MCF 10A (cell line): ENCODE measurements at places on chromosomes 2 and 18. TPM values are rescaled to one million over a fixed set of nuclear protein-coding genes. Genes with fewer than 3 reads are reported as not detected.

GRCh38 chr2:135093670-135094330 is 41.7 kb downstream of the RAB3GAP1 start:
- peak overlapping the region; percentile 65 for H3K27ac ChIP-seq
- peaks cover 32% of the 10 kb centered on the region for H3K36me3 ChIP-seq
- DNase-seq, result no peak
- H3K4me3 ChIP-seq, result no peak overlapping the region
- H3K27me3 ChIP-seq, result no peaks in the 10 kb centered on the region
- peaks cover 13% of the 10 kb centered on the region for H3K4me1 ChIP-seq

DNA sequence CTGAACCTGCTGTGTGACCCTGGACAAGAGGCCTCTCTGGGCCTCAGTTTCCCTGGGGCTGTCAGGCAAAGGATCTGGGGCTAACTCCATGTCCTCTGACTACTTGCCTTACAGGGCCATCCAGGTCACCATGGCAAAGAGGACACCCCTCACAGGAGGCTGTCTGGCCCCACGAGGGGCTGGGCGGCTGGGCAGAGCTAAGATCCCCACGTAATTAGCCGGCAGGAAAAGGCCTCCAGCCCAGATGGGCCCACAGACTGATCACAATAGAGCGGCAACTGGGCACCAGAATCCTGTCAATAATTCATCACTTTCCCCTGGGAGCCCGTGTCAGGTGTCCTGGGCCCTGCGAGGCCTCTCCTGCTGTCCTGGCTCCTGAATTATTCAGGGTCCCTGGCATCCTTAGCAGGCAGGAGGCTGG is 44.8 kb upstream of the OTOF start:
- no peak overlapping the region for H3K27ac ChIP-seq
- H3K36me3 ChIP-seq, result no peaks in the 10 kb centered on the region

DNA sequence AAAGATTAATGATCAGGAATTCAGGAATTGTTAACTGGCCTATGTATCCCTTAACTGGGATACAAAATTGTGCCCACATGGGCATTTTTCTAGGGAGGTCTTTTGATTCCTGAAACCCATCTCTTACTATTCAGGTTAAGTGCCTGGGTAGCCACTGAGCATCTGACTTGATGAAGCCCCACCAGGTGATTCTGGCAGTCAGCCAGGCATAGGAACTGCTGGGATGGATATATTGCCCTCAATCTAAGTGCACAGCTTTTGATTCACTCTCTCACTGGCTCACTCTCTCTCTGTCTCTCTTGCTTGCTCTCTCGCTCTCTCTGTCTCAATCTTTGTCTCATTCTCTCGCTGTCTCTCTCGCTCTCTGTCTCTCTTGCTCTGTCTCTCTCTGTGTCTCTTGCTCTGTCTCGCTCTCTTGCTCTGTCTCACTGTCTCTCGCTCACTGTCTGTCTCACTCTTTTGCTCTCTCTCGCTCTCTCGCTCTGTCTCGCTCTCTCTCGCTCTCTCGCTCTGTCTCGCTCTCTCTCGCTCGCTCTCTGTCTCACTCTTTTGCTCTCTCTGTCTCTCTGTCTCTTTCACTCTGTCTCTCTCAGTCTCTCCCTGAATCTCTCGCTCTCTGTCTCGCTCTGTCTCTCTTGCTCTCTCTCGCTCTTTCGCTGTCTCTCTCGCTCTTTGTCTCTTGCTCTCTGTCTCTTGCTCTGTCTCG is 22.3 kb downstream of the INPP1 start:
- no peak for DNase-seq
- H3K27ac ChIP-seq, result no peak overlapping the region
- peaks cover 31% of the 10 kb centered on the region for H3K36me3 ChIP-seq
- no peaks in the 10 kb centered on the region for H3K4me1 ChIP-seq
- H3K27me3 ChIP-seq, result no peaks in the 10 kb centered on the region

DNA sequence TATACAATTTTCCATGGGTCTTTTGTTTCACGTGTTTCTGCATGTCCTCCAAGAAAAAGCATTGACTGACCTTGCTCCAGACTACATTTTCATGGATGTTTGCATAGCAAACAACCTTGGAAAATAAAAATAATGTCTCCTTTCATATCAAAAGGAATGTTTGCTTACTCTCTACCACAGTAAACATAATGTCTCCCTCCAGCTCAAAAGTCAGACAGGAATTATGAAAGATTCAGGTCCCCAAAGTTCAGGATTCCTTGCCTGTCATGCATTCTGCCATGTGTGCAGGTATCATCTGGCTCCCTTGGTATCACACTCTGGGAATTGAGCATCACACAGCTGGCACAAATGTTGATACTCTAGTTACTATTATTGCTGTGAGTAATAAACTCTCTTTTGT is 103.1 kb upstream of the ZC3H15 start:
- H3K27ac ChIP-seq, result no peak overlapping the region
- DNase-seq, result no peak
- H3K27me3 ChIP-seq, result no peaks in the 10 kb centered on the region
- no peak overlapping the region for H3K4me3 ChIP-seq
- H3K36me3 ChIP-seq, result peaks cover under 1% of the 10 kb centered on the region

DNA sequence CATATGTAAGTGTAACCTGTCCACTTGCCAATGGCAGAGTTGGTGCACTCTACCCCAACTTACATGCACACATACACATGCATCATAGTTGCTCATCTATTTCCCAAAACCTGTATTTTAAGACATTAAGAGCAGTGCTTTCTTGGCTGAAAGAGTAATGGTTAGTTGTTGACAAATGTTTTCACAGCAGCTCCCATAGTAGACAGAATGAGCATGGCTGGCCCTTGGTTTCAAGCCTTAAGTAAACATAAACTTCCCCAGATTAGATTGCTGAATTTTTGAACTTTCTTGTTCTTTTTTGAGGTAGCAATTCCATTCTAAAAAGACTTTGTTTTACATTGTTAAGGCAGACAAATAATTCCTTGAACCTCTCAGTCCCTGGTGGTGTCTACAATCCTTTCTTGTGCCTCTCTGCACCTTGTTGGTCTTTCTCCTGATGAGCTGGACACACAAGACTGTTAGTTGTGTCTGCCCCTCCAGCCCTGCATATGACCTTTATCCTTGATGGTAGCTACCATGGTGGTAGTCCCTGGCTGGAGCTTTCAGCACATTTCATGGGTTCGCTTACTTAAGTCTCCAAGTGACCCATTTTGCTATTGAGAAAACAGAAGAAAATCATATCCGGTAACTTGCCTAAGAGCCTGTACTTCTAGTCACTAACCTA is 580.1 kb upstream of the ID2 start:
- DNase-seq, result no peak
- H3K27ac ChIP-seq, result no peak overlapping the region
- H3K4me3 ChIP-seq, result no peak overlapping the region
- no peaks in the 10 kb centered on the region for H3K36me3 ChIP-seq

GRCh38 chr2:11858883-11859282 is 112.5 kb downstream of the LPIN1 start:
- no peaks in the 10 kb centered on the region for H3K27me3 ChIP-seq
- no peak overlapping the region for H3K27ac ChIP-seq
- no peak overlapping the region for H3K4me3 ChIP-seq
- no peak for DNase-seq
- H3K36me3 ChIP-seq, result peaks cover 5% of the 10 kb centered on the region

GRCh38 chr2:2187196-2187595 is 143.9 kb downstream of the MYT1L start:
- no peak for DNase-seq
- H3K27me3 ChIP-seq, result peaks cover 23% of the 10 kb centered on the region
- no peaks in the 10 kb centered on the region for H3K36me3 ChIP-seq
- no peak overlapping the region for H3K27ac ChIP-seq
- no peaks in the 10 kb centered on the region for H3K4me1 ChIP-seq
- H3K4me3 ChIP-seq, result no peak overlapping the region

DNA sequence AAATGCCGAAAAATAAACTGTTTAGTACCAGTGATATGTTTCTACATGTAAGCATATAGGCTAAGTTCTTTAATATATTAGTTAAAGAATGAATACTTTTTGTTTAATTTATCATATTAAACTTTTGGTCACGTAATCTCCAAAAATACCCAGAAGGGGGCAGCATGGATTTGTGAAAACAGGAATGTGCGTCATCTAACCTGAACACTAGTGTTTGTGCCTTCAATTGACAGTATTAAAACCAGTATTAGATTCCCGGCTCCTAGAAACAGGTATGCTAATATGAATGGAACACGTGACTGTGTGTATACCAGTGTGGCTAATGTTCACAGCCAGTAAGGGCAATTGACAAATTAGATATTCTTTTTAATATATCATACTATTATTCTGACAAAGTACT is 51.8 kb downstream of the WDR7 start:
- no peak overlapping the region for H3K27ac ChIP-seq
- peak; percentile 59 for DNase-seq
- no peaks in the 10 kb centered on the region for H3K4me1 ChIP-seq
- H3K27me3 ChIP-seq, result no peaks in the 10 kb centered on the region

- H3K4me3 ChIP-seq, result no peak overlapping the region
- no peak for DNase-seq
- H3K4me1 ChIP-seq, result no peaks in the 10 kb centered on the region
- H3K36me3 ChIP-seq, result peaks cover 65% of the 10 kb centered on the region
- H3K27me3 ChIP-seq, result no peaks in the 10 kb centered on the region
- no peak overlapping the region for H3K27ac ChIP-seq
Observed at GRCh38 chr2:43553341-43553855, 42.4 kb downstream of the THADA start.

IHH gene
- not detected in 2 replicates for total RNA-seq

ZNF521 gene
- total RNA-seq, result not detected in 2 replicates
